ENCODE measurements at places on chromosomes 1 and 21.

GRCh38 chr1:108801101-108801500 lies 54.6 kb downstream of the STXBP3 start:
- no peak for DNase-seq

GRCh38 chr1:239733995-239734394 lies 347.6 kb downstream of the CHRM3 start:
- no peak for DNase-seq

- DNase-seq: no peak
These were observed 392.5 kb downstream of the HLX start for GRCh38 chr1:221271701-221272100.

GRCh38 chr1:199272628-199273086 lies 633.8 kb downstream of the PTPRC start:
- no peak for DNase-seq

DNA sequence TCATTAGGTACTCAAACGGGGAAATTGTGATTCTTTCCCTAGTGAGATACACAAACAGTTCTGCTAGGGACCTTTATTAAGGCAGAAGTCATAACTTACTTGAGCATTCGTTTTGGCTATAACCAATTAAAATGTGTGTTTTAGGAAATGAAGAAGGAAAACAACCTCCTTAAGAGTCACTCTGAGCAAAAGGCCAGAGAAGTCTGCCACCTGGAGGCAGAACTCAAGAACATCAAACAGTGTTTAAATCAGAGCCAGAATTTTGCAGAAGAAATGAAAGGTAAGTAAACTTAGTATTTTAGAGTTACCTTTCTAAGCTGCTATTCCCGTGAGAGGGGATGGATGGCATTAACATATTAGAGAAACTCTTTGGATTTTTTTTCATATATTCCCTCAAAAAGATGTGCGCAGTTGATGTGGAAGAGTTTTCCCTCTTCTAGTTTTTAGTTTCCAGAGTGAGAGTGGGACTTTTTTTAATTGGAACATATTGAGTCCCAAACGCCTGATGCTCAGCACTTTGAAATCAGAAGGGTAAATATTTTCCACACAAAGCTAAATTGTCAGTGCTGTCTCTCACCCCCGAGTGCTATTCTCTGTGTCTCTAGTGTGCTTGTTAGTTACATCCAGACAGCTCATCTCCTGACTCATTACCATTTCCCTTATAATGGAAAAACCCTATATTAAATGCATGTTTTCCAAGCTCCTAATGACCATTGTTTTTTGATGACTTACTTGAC lies 34.9 kb downstream of the CENPF start:
- DNase-seq: no peak

- no peak for DNase-seq
These were observed 34.1 kb upstream of the BTG2 start for GRCh38 chr1:203271018-203271743.

DNA sequence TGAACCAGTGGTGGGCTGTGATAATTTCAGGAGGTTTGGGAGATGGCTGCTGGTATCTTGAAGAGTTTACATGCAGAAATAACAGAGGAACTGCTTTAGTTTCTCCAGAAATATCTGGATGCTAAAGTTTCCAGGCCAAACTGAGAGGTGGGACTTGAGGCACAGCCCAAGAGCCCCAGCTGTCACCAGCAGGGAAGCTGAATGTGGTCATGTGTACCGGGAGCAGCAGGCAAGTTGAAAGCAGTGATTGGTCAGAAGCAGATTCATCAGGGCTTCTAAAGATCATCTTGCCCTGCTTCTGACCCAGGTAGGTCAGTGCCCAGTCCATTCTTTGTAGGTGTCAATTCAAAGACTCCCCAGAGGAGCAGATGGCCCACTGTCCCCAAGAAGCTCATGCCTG lies 7.9 kb upstream of the RPTN start:
- no peak for DNase-seq

DNA sequence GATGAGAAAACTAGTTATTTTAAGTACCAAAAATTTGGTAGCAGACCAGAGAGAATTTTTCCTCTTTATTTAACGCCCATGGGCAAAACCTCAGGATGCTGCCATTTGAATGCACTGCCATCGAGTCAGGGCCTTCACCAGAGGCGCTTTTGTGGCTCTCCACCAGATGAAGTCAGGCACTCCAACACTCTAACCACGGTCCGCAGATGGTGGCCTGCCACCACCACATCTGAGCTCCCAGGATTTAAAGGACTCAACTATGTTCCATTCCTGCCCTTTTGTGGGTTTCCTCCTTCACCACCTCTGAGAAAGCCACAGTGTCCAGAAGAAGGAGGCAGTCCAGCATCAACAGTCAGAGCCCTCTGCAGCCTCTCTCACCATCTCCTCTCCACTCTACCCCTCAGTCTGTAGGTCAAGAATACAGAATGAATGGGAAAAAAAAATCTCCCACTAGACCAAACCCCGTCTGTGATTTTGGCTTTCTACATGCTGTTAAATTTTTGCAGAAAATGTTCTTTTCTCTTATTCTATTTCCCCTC lies 647.4 kb downstream of the USP25 start:
- no peak for DNase-seq

- DNase-seq: no peak
These were observed 324.9 kb upstream of the DAB1 start for GRCh38 chr1:57748719-57749118.

GRCh38 chr21:33977721-33978369 lies 62.2 kb upstream of the ATP5PO start:
- DNase-seq: no peak

GRCh38 chr1:30487042-30487441 lies 236.3 kb downstream of the MATN1 start:
- DNase-seq: no peak

DNA sequence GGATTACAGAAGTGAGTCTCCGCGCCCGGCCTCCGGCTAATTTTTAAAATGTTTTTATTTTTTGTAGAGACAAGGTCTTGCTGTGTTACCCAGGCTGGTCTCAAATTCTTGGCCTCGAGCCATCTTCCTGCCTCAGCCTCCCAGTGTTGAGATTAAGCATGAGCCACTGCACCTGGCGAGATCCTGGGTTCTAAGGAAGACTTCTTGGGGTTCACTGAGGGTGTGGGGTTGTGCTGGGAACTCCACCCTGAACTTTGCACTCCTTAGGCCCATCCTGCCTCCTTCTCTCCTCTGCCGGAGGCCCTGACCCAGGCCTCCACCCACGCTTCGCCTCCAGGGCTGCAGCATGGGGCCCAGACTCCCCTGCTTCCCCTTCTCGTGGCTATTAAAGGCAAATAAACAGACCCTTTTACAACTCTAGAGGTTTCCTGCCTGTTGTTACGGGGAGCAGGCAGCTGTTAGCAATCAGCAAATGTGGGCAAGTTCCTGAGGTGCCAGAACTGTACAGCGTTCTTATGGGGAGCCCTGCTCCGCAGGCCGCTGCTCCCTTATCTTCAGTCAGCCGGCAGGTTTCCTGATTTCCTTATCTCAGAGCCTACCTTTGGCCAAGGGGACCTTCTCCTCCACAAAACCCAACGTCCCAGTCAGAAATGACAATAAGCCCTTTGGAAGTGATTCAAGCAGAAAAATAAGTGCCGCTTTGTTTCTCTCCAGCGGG lies 41.0 kb upstream of the LIN9 start:
- no peak for DNase-seq
